Lung microvascular endothelial cell (primary cell): ENCODE measurements at places on chromosomes 13 and 19. TPM values are rescaled to one million over a fixed set of nuclear protein-coding genes. Genes with fewer than 3 reads are reported as not detected.

DNA sequence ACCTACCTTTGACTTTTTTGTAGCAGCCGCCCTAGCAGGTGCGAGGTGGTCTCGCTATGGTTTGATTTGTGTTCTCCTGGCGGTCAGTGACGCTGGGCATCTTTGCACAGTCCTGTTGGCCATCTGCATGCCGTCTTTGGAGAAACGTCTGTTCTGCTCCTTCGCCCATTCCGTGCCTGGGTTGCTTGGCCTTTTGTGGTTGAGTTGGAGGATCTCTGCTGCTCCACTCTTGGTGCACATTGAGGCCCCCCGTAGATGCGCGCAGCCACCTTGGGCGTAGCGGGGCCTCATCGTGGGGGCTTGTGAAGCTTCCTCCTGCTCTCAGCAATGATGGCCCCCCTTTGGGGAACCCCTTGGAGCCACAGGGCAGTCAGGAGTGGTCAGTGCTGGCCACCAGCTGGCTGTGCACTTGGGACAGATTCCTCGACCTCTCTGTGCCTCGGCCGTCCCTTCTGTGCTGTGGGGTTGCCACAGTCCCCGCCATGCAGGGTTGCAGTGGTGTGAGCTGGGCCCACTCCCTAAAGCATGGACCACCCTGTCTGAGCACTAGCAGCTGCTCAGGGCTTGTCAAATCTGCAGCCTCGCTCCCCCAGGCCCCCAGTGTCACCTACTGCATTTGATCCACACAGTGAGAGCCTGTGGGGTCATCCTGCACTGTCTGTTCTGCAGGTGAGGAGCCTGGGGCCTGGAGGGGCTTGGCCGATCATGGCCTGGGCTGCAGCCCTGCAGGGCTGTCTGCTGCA is 170.8 kb downstream of the KDM4B start:
- DNase-seq, result no peak

GRCh38 chr19:6947745-6948144 is 60.4 kb downstream of the ADGRE1 start:
- peak; percentile 42 for DNase-seq

GRCh38 chr13:29476046-29476445 is 119.4 kb downstream of the SLC7A1 start:
- DNase-seq, result no peak

SOHLH2 gene
- total RNA-seq, result under 0.01 and 0.20 TPM in 2 replicates

GRCh38 chr19:56969156-56969555 is 128.6 kb upstream of the PEG3 start:
- DNase-seq, result no peak

ZNF575 gene
- 0.20 and 0.22 TPM in 2 replicates for total RNA-seq

MYO1F gene
- total RNA-seq, result 0.22 and 0.40 TPM in 2 replicates

DNA sequence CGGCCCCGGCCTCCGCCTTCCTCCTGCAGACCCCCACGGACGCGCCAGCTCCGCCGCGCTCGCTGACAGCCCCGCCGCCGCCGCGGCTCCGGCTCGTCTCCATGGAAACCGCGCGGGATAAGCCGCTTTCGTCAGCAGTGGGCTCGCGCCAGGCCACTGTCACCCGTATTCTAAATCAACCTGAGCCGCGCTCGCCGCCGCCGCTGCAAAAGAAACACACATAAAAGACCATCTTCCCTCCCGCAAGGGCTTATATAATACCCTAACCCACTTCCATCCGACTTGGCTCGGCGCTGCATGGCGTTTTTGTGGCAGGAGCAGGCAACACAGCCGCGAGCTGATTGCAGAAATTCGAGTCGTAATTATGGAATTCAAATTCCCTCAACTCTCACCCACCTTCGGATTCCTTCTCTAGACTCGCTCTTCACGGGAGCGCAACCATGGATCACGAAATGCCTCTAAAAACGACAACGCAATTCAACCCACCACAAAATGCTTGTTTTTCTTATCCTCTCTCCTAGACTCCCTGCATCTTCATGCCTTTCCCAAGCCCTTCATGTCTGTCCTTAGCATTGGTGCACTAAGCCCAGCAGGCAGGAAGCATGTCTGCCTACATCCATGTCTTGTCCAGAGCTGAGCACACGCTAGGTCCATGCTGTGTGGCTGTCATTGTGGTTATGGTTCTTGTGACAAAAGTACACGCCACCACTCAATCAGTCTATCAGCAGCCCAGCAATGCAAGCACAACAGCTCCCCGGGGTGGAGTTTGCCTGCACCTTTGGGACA is at the start of gene AMER2:
Gene AMER2, minus strand, starts transcription at position 772 of the 786 bp plus-strand sequence. Its CDS starts 669 bp downstream, at position 103.
- DNase-seq, result peak; percentile 5

DNA sequence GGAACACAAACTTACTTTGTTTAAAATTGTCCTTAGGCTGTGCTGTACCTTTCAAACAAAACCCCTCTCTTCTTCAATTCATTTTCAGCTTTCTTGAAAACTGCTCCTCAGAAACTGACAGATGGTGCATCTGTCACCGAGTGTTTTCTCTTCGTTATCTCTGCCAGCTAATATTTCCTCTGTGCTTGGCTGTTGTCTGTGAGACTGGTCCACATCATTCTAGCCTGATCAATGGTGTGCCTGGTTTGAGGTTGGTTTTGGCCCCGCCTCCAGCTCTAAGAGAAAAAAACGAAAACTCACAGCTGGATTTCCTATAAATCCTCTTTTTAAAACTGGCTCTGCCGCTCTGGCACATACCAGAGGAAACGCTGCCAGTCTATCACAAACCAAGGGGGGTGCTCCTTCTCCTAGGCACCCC is 79.7 kb downstream of the STARD13 start:
- DNase-seq, result peak; percentile 63

ZNF486 gene
- total RNA-seq, result 5.2 and 9.1 TPM in 2 replicates

CLEC17A gene
- not detected in 2 replicates for total RNA-seq

ZNF66 gene
- total RNA-seq, result 2.8 and 3.2 TPM in 2 replicates

PODNL1 gene
- total RNA-seq, result not detected in 2 replicates

CERS1 gene
- total RNA-seq, result 2.4 and 5.6 TPM in 2 replicates
